Calu3 (cell line): ENCODE measurements at places on chromosomes 3 and 15. TPM values are rescaled to one million over a fixed set of nuclear protein-coding genes. Genes with fewer than 3 reads are reported as not detected.

Gene IMPG2
- 0.50 and 0.78 TPM in 2 replicates for total RNA-seq

- no peak for DNase-seq
Observed at GRCh38 chr3:182035324-182035723, 323.6 kb downstream of the SOX2 start.

- no peak for DNase-seq
Observed at GRCh38 chr3:58492494-58492905, 604 bp downstream of the KCTD6 start.

GRCh38 chr15:90814191-90814821, 54.1 kb upstream of the FURIN start:
- no peak for DNase-seq

DNA sequence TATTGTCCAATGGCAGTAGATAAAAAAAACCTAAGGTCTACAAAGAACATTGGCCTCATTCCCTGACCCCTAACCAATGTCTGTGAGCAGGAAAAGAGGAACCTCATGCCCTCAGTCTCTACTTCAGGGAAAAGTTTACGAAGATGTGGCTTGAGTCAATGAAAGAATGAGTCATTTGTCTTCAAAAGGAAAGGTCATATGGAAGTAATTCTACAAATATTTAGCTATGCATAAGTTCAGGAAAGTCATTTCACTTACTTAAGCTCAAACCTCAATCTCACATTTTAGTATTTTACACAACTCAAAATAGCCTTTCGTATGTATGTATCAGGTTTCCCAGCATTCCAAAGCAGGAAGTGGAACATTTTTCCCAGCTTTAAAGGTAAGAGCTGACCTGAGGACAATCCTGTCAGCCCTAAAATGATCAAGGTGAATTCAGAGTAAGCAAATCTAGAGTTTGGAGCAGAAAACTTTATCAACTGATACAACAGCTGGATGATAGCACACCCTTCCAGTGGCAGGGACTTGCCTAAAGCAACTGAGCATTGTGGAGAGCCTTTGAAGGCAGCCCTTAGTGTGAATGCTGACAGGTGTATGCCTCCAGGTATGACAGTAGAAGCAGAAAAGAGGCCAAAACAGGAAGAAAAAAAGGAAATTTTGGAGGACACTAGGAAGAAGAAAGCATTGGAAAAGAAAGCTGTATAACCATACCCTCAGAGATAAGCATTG, 53.9 kb upstream of the ACKR4 start:
- DNase-seq = peak; percentile 17

DNA sequence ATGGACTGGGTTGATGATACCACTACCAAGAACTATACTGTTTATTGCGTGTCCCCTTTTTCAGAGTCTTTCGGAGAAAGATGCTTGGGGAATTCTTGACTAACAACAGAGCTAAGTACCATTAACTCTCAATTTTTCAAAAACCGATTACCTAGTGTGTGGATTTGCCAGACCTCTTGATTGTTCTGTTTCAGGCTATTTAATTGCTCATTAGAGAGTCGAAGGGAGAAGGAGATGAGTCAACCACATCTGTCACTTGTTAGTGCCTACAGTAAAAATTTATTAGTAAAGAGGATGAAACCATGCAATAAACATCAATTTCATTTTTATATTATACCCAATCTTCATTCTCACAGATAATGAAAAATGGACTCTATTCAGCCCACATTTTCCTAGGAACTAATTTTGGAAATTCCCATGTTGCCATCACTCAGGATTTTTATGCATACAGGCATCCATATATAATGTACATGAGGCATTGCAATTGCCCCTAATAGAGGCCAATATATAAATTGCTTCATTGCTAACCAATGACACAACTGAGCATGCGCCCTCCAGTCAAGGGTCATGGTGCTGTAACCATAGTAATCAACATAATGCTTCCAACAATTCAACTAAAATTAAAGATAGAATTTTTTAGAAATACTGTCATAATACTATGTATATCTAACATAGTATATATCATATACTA, 541.7 kb downstream of the TBL1XR1 start:
- no peak for DNase-seq
